ENCODE measurements at places on chromosomes 11 and 22. TPM values are rescaled to one million over a fixed set of nuclear protein-coding genes. Genes with fewer than 3 reads are reported as not detected.

Gene CECR2
- 2.0 TPM for total RNA-seq

Gene RASSF10
- 0.54 TPM for total RNA-seq

Gene RAPSN
- not detected for total RNA-seq

Gene APOL5
- total RNA-seq, result not detected

Gene KCNE3
- 7.2 TPM for total RNA-seq

Gene PRR33
- total RNA-seq, result not detected

Gene C11orf52
- 33.4 TPM for total RNA-seq

DNA sequence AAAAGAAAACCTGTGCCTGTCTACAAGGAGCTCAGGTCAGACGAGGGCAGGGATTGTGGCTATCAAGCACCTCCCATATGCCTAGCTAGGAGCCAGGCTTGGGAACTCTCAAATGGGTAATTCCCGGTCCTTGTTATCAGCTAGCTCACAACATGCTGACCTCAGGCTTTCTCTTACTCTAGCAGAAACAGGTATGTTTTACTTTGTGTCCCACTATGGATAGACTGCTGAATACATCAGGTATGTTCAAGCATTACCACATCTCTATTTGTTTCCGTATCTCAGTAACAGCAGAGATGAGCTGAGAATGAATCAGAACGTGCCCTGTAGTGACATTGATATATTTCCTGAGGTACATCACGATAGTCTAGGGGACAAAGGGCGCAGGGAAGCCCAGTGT is 29.4 kb downstream of the SHISA8 start:
- DNase-seq, result no peak

DNA sequence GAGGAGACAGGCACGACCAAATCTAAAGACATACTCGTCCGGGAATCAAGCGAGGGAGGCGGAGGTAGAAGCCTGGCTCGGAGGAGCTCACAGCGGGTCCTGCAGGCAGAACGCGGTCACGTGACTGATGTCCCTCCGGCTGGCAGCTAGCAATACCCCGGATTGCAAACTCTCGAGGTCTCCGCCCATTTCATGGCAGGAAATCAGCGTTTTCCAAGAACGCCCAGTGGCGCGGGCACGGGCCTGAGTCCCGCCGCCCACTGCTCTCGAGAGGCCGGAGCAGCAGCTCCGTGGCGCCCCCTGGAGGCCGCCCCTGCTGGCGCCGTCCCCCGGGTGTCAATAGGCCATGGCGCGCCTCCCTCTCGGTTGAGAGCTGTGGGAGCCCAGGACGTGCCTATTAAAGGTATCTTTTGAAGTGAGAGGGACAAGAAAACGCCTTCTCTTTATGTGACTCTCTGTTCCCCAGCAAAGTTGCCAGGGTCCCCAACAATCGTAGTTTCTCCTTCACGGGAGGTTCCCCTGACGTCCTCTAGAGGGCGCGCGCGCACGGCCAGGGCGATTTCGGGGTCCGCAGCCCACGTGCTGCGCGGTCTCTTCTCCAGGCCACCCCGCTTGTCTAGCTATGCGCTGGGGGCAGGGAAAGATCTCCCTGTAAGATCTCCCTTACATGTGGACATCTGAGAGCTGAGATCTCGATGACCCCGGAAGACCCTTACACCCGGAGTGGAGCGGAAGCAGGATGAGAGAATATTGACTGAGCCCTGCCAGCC is 37.3 kb upstream of the RBFOX2 start:
- peak; percentile 97 for DNase-seq

GRCh38 chr22:22371031-22371541 is 126.5 kb downstream of the VPREB1 start:
- peak; percentile 41 for DNase-seq

- DNase-seq, result no peak
Measured at GRCh38 chr11:45945397-45945999, 23.0 kb downstream of the LARGE2 start.

GRCh38 chr22:35604621-35605368 is 12.3 kb downstream of the MB start:
- DNase-seq, result no peak

- peak; percentile 24 for DNase-seq
Measured at GRCh38 chr11:78319453-78319955, 98.1 kb downstream of the GAB2 start.

DNA sequence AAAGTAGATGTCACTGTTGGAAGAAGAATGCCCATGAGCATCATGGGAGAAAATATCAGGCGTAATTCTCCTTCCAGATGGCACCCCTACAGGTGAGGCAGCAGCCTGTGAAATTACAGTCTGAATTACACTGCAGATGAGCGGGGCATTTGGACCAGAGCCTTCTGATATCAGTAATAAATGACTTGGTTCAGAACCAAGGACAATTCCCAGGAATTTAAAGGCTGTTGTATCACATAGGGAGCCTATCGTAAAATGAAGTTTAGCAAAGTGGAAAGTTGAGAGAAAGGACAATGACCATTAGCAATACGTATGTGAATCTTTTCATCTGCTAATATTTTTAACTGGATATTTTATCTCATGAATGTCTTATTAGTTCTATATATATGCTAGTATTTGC is 61.3 kb downstream of the PRMT3 start:
- DNase-seq, result no peak

DNA sequence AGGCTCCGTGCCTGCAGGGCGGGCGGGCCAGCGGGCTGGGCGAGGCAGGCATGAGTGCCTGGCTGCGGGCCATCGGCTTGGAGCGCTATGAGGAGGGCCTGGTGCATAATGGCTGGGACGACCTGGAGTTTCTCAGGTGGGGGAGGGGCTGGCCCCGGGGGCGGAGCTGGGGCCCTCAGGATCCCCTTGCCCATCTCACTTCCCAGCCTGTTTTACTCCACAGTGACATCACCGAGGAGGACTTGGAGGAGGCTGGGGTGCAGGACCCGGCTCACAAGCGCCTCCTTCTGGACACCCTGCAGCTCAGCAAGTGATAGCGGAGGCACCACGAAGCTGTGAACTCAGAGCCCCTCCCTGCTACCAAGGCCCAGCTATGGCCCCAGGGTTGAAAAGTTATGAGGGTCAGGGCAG is 5.9 kb downstream of the PHOX2A start:
- DNase-seq, result peak; percentile 75

DNA sequence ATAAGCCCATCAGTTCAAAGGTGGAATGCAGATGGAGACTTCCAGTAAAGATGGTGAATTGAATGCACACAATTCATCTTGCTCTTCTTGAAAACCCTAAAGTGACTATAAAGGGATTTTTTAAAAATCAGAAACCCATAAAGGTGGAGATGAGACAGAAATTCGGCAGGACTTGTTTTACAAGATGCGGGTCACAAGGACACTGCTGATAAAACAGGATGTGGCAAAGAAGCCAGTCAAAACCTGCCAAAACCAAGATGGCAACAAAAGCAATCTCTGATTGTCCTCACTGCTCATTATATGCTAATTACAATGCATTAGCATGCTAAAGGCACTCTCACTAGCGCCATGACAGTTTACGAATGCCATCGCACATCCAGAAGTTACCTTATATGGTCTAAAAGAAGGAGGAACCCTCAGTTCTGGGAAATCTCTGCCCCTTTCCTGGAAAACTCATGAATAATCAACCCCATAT is 137.1 kb downstream of the NECTIN1 start:
- DNase-seq, result no peak

DNA sequence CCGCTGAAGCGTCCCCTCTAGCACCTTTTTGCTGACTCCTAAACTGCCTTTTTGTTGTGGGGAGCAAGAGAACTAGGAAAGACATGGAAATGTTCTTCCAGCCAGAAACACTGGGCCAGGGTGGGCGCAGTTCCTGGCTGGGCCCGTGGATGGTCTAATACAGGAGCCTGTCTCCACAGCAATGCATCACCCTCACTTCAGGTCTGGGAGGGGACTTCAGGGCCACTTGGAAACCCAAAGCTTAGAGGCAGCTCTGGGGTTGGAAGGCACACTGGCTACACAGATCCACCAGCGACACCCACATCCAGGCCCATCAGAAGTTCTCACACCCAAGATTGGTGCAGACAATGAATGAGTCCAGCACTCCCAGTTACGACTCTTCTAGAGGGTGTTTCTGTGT is 120.3 kb downstream of the ETS1 start:
- DNase-seq, result no peak

- peak; percentile 54 for DNase-seq
Measured at GRCh38 chr11:27183672-27184457, 143.2 kb downstream of the BBOX1 start.

GRCh38 chr22:47335460-47335859 is 573.0 kb downstream of the TBC1D22A start:
- no peak for DNase-seq

GRCh38 chr22:28488825-28489224 is 190.8 kb downstream of the TTC28 start:
- no peak for DNase-seq

GRCh38 chr11:59247531-59248227 is 35.0 kb upstream of the MPEG1 start:
- DNase-seq, result peak; percentile 55

Data from thyroid gland (tissue), 4 donors.